ENCODE measurements at places on chromosomes 4 and X.

- no peak for DNase-seq
These were observed 95.6 kb upstream of the SLC4A4 start for GRCh38 chr4:71243091-71243833.

DNA sequence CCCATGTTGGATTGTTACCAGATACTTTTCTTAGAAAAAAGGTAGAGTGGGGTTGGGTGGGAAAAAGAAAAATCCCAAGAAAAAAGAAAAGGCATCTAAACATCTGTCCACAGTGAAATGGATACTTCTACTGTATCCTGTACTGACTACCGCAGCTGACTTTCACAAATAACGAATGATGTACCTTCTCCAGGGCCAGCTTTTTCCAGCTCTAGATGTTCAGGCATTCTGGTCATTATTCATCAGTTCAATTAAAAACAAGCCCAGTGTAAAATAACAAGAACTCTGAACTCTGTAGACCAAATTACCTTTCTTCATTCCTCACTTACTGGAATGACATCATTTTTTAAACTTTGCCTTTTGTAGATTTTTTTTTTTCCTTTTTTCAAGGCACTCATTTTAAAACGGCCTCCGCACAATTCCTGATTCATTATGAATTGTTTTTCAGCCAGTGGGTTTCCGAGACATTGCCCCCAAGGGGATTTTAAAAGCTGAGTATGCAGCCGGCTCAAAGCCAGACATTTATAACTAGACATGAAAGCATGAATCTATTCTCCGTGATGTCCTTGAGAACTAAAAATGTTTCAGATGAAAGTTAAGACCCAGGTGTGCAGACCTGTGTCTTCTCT is 113.5 kb downstream of the PRKX start:
- no peak for DNase-seq

GRCh38 chr4:146178126-146178525 is 2.6 kb downstream of the LSM6 start:
- DNase-seq = no peak

DNA sequence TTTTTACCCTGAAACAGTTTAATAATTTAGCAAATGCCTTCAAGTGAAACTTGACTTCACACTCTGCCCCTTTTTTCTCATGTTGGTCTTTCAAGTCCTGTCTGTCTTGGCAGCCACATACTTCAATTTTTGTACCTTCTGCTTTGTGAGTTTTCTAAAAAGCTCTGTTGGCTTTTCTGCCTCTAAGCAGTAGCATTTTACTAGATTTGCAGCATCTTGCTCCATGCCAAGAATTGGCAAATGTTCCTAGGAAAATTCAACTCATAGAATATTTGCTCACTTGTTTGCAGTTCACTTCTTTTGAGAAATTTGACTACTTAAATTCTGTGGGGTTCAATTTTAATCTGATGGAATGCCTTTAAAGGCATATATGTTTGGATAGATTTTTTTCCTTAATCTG is 59.2 kb downstream of the FAM47A start:
- DNase-seq = no peak

GRCh38 chr4:148004228-148004857 is 272.5 kb downstream of the ARHGAP10 start:
- no peak for DNase-seq

- no peak for DNase-seq
These were observed 854.3 kb downstream of the C4orf33 start for GRCh38 chr4:129950217-129950616.

DNA sequence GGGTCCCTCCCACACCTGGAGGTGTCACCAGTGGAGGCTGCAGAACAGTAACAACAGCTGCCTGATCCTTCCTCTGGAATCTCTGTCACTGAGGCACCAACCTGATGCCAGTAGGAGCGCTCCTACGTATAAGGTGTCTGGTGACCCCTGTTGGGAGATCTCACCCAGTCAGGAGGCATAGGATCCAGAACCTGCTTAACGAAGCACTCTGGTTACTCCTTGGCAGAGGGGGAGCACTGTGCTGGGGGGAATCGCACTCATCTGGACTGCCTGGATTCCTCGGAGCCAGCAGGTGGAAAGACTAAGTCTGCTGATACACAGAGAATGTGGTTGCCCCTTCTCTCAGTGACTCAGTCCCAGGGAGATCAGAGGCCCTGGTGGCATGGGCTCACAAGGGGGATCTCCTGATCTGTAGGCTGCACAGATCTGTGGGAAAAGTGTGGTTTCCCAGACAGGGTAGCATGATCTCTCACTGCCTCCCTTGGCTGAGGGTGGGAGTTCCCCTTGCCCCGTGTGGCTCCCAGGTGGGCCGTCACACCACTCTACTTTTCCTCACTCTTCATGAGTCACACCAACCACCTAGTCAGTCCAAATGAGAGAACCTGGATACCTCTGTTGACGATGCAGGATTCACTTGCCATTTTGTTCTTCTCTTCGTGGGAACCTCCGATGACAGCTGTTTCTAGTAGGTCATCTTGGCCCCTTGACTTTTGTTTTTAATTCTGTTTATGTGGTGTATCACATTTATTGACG is 305.9 kb downstream of the IDS start:
- no peak for DNase-seq

- no peak for DNase-seq
These were observed 37.9 kb upstream of the GALNT7 start for GRCh38 chr4:173130687-173131086.

DNA sequence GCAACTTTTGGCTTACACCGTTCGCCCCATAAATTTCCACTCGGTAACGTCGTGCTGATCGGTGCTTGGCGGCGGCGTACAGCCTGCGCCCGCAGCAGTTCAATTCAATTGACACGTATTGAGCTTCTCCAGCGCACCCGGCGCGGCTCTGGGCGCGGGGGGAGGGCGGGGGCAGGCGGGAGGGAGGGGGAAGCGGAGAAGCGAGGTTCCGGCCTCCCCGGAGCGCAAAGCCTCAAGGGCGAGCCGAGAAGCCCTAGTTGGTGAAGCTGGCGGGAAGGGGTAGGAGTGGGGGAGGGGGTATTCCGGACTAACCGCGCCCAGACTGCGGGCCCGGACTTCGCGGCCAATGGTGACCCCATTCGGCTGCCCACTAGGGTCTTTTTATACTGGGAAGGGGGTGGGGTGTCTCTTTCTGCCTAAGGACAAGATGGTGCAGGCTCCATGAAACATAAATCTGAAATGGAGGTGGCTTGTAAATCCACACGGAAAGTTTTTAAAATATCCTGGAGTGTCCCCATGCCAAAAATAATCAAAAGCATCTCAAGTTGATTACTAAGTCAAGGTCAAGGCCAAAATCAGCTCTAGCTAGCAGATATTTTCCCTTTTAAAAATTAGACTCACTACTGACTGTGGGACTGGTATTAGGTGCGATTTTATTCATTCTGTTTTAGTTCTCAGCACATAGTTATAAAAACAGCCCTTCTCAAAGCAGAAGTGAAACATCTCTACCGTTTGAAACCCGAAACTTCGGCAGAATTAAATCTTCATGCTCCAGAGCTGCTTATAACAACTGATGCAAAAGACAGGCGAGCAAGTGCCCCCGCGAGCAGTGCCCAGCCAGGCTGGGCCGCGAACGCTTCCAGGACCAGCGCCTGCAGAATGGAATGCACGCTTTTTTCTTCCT is 1.5 kb upstream of the BCOR start:
- no peak for DNase-seq

- DNase-seq = no peak
These were observed 75.0 kb downstream of the FAT4 start for GRCh38 chr4:125389713-125390112.

DNA sequence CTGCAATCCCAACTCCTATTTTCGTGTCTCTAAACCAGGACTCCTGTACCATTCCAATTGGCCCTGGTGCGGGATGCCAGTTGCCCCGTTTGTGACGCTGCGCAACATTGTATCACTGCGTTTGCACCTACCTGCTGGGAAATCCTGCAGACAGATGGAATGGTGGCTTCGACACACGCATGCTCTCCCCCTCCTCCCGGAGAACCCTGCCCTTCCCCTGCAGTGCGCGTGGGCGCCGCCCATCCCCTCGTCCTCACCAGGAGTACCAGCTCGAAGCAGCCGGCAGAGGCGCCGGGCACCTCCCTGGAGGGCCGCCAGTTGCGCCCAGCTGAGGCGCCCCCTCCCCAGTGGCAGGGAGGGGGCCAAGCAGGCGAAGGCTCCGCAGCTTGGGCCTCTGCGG is 1.4 kb downstream of the DGKK start:
- DNase-seq = no peak

GRCh38 chrX:81890521-81890920 is 688.6 kb downstream of the SH3BGRL start:
- DNase-seq = no peak

DNA sequence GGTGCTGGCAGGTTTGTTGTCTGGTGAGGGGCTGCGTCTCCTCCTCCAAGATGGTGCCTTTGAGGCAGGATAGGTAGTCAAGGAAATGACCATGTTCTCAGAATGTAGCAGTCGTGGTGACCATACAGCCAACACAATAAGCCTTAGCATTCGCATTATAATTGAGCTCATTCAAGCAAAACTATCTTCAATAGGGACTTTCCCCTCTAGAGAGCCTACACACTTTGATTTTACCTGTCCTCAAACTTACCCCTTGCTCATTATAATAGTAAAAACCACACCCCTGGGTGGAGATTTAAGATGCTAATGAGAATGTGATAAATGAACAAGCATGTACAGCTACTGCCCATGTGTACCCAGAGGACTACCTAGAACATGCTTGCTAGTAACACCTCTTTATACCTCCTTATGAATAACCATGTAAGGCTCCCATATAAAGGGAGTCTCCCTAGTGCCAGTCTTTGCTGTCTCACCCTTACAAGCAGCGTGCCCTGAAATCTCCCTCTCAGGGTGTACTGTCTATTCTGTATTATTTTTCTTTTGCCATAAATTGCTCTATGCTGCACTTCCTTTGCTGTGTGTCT is 48.2 kb downstream of the FGFBP1 start:
- no peak for DNase-seq

DNA sequence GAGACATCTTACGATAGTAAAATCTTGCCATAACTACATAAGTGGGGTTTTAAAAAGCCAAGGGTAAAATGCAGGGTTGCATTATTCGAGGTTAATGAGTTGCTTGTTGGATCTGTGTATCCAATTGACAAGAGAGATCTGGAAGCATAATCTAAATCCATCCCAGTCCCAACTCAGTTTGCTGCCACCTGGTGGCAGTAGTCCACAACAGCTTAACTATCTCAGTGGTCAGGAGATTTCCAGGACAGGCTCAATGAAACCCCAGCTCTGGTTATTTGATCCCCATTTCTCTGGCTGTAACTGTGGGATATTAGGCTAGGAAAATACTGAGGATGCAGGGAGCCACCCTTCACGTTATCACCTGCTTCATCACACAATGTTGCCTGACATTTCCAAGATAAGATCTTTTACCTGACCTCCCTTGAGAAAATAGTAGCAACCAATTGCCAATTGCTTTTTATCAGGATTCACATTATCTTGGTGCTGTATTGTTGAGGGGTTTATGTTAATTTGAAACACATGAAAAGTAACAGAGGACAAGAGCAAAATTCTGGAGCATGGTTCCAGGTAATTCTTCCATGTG is 88.2 kb upstream of the TNIP3 start:
- peak; percentile 52 for DNase-seq

DNA sequence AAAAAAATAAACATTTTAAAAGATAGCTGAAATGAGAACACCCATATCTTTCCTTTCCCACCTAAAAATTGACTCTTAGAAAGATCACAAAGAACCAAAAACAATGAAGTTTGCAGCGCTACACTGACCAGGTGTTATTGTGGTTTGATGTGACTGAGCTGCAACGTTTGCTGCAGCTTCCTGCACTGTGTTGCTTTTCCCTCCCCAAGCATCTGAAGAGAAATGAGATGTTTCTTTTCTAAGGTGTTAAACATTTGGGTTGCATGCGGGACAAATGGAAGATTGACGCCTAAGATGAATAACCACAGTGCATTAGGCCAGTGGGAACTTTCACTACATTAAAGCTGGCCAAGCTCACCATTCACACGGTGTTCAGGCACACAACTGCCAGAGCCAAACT is 8.9 kb downstream of the LEF1 start:
- DNase-seq = no peak

DNA sequence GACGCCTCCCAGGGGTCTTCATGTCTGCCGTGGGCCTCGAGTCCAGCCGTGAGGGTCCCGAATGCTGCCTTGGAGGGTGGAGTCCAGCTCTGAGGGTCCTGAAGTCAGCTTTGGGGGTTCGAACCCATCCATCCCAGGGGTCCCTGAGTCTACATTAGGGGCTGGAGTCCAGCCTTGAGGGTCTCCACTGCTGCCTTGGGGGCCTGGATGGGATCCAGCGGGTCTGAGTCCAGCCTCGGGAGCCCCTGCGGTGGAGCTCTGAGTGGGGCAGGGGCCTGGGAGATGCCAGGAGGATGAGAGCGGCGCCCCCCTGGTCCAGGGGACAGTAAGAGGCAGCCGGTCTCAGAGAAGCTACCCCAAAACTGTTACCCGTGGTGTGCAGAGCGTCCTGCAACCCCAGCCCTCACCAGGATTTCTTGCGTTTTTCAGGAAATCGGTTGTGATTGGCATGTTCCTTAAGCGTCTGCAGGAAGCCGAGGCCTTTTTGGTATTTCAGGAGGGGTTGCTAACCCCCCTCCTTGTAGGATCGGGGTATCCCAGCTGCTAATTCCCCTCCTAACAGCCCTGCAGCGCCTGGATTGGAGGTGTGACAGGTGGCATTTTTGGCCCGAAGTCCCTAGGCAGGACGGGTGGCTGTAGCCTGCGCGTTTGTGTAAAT is 1.7 kb upstream of the GTPBP6 start:
- no peak for DNase-seq

- no peak for DNase-seq
These were observed 38.7 kb upstream of the JADE1 start for GRCh38 chr4:128770807-128771206.

GRCh38 chr4:25088093-25088952 is 57.6 kb upstream of the LGI2 start:
- DNase-seq = peak; percentile 6

- DNase-seq = no peak
These were observed 8.7 kb upstream of the ITGB1BP2 start for GRCh38 chrX:71292669-71293365.
